ENCODE measurements at places on chromosomes 4 and X.

DNA sequence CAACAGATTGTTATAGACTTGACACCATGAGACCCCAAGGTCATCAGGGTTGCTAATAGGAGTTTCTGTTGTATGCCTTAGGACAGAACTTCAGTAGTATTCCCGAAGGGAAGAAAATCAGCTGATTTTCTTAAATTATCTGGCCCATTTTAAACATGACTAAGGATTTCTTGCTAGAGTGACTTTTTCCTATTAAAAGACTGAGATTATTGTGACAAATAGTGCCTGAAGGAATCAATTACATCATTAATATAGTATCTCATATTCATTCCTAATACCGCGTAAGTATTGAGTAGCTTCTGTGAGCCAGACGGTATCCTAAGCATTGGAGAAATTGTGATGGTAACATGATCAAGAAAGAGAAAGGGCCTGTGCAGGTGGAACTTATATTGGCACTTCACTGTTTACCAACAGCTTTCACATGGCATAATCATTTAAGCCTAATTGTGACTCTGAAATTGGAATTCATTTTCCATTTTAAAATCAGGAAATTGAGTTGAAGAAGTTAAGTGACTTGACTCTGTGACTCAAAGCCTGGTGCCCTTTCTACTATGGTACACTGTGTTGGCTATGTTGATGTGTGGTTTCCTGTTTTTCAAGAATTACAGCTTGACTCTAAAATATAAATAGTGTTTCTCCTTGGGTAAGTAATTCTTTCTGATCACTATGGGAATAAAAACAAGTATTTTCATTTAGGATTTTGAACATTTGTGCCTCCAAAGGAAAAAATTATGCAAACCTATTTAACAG lies 4.1 kb downstream of the AFF1 start:
- no peak for DNase-seq
- H3K27me3 ChIP-seq: no peaks in the 10 kb centered on the region

GRCh38 chrX:1502241-1502640 lies 34.7 kb downstream of the P2RY8 start:
- H3K4me3 ChIP-seq: no peak overlapping the region
- no peak for DNase-seq
- H3K36me3 ChIP-seq: no peaks in the 10 kb centered on the region
- no peak overlapping the region for H3K27ac ChIP-seq
- H3K4me1 ChIP-seq: no peaks in the 10 kb centered on the region
- H3K27me3 ChIP-seq: no peaks in the 10 kb centered on the region

DNA sequence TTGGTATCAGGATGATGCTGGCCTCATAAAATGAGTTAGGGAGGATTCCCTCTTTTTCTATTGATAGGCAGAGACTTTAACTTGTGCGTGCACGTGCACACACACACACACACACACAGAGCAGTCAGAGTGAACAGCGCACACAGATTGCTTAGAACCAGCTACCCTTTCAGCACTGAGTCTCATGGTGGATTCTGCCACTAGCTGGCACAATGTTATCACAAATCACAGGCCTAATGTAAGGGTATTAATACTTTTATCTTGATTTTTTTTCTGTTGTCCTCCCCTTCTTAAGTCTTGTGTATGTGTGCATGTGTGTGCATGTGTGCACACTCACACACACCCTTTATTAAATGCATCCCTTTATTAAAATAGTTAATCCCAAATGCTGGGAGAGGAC lies 53.2 kb downstream of the HADH start:
- H3K27ac ChIP-seq: no peak overlapping the region
- no peaks in the 10 kb centered on the region for H3K4me1 ChIP-seq
- no peaks in the 10 kb centered on the region for H3K36me3 ChIP-seq
- no peaks in the 10 kb centered on the region for H3K27me3 ChIP-seq

DNA sequence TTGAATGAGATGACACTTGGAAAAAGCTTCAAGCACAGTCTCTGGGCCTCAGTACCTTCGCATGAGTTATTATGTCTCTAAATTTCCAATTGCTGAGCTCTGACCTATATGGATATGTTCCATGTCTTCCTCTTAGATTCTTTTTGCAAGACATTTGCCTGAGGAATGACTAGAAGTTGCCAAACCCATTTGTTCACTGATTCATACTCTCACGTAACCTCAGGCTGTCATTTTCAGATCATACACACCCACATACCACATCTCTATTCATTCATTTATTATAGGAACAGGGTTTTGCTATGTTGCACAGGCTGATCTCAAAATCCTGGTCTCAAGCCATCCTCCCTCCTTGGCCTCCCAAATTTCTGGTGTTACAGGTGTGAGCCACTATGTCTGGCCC lies 2137.1 kb upstream of the TENM3 start:
- H3K36me3 ChIP-seq: no peaks in the 10 kb centered on the region
- H3K27ac ChIP-seq: no peak overlapping the region
- no peaks in the 10 kb centered on the region for H3K4me1 ChIP-seq
- no peak for DNase-seq
- no peaks in the 10 kb centered on the region for H3K27me3 ChIP-seq
- H3K4me3 ChIP-seq: no peak overlapping the region

- H3K4me3 ChIP-seq: no peak overlapping the region
- no peaks in the 10 kb centered on the region for H3K36me3 ChIP-seq
- no peak overlapping the region for H3K27ac ChIP-seq
- H3K27me3 ChIP-seq: no peaks in the 10 kb centered on the region
- no peaks in the 10 kb centered on the region for H3K4me1 ChIP-seq
Measured at GRCh38 chr4:39305912-39306677, 60.1 kb downstream of the RFC1 start.

DNA sequence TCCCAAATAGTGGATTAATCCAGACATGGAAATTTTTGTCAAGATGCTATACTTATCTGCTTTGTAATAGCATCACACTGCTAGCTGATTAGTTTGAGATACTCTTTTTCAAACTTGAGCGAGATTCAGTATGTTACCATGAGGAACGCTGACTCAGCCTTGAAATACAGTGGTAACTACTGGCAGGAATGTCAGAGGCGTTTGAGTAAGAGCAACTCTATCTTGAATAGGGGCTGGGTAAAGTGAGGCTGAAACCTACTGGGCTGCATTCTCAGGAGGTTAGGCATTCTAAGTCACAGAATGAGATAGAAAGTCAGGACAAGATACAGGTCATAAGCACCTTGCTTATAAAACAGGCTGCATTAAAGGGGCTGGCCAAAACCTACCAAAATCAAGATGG lies 2519.6 kb downstream of the ARAP2 start:
- no peaks in the 10 kb centered on the region for H3K27me3 ChIP-seq
- H3K4me1 ChIP-seq: no peaks in the 10 kb centered on the region
- no peak overlapping the region for H3K4me3 ChIP-seq
- DNase-seq: no peak
- no peak overlapping the region for H3K27ac ChIP-seq

DNA sequence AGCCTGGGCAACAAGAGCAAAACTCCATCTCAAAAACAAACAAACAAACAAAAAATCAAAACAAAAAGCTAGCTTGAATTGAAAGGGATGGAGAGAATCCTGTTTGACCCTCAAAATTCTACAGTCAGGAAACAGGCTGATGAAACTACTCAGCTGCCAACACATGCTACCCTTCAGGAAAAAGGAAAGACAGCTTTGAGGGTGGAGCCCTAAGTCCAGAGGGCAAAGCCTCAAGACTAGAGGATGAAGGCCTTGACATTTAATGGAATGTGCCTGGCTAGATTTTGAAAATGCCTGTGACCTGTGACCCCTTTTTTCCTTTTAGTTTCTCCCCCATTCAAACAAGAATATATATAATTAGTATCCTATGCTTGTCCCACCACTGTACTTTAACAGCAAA lies 27.1 kb downstream of the MORC4 start:
- no peaks in the 10 kb centered on the region for H3K4me1 ChIP-seq
- DNase-seq: no peak
- no peak overlapping the region for H3K27ac ChIP-seq
- H3K36me3 ChIP-seq: no peaks in the 10 kb centered on the region
- no peaks in the 10 kb centered on the region for H3K27me3 ChIP-seq
- H3K4me3 ChIP-seq: no peak overlapping the region

- no peak overlapping the region for H3K27ac ChIP-seq
- no peaks in the 10 kb centered on the region for H3K27me3 ChIP-seq
Measured at GRCh38 chrX:13194291-13195103, 125.4 kb downstream of the ATXN3L start.

GRCh38 chr4:124132161-124132560 lies 580.4 kb downstream of the ANKRD50 start:
- no peaks in the 10 kb centered on the region for H3K36me3 ChIP-seq
- no peak overlapping the region for H3K27ac ChIP-seq
- no peaks in the 10 kb centered on the region for H3K4me1 ChIP-seq
- no peak overlapping the region for H3K4me3 ChIP-seq
- H3K27me3 ChIP-seq: no peaks in the 10 kb centered on the region
- no peak for DNase-seq

- DNase-seq: no peak
- no peaks in the 10 kb centered on the region for H3K4me1 ChIP-seq
- H3K4me3 ChIP-seq: no peak overlapping the region
- no peak overlapping the region for H3K27ac ChIP-seq
- H3K27me3 ChIP-seq: no peaks in the 10 kb centered on the region
Measured at GRCh38 chrX:122945328-122945727, 238.8 kb upstream of the GRIA3 start.

- peaks cover 7% of the 10 kb centered on the region for H3K4me1 ChIP-seq
- H3K4me3 ChIP-seq: no peak overlapping the region
- no peaks in the 10 kb centered on the region for H3K27me3 ChIP-seq
- peak overlapping the region; percentile 9 for H3K27ac ChIP-seq
Measured at GRCh38 chr4:27005905-27006590, 145.4 kb downstream of the STIM2 start.

GRCh38 chrX:84118315-84118714 lies 69.7 kb downstream of the RPS6KA6 start:
- no peak overlapping the region for H3K27ac ChIP-seq
- no peaks in the 10 kb centered on the region for H3K4me1 ChIP-seq
- H3K27me3 ChIP-seq: no peaks in the 10 kb centered on the region
- DNase-seq: no peak
- no peaks in the 10 kb centered on the region for H3K36me3 ChIP-seq
- H3K4me3 ChIP-seq: no peak overlapping the region

GRCh38 chr4:7381221-7381889 lies 53.4 kb downstream of the PSAPL1 start:
- no peaks in the 10 kb centered on the region for H3K27me3 ChIP-seq
- H3K27ac ChIP-seq: no peak overlapping the region
- no peak for DNase-seq
- no peak overlapping the region for H3K4me3 ChIP-seq
- peaks cover 6% of the 10 kb centered on the region for H3K4me1 ChIP-seq

- H3K4me3 ChIP-seq: no peak overlapping the region
- DNase-seq: no peak
- H3K36me3 ChIP-seq: peaks cover 8% of the 10 kb centered on the region
- H3K27me3 ChIP-seq: no peaks in the 10 kb centered on the region
Measured at GRCh38 chr4:2642968-2643367, 106.5 kb downstream of the FAM193A start.

DNA sequence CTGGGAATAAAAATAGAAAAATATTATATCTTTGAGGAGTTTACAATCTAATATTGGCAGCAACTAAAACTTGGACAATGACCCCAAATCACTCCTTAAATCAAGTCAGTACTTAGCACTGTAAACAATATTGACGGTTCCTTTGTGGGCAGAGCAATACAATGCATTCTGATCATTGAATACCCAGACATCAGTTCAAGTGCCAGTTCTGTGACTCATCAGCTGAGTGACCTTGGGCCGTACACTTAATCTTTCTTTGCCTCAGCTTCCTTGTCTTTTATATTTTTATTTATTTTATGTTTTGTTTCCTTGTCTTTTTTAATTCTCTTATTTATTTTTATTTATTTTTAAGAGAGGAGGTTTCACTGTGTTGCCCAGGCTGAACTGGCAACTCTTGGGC lies 112.2 kb upstream of the ANXA3 start:
- no peak overlapping the region for H3K27ac ChIP-seq
- no peaks in the 10 kb centered on the region for H3K4me1 ChIP-seq
- no peaks in the 10 kb centered on the region for H3K36me3 ChIP-seq
- DNase-seq: no peak

DNA sequence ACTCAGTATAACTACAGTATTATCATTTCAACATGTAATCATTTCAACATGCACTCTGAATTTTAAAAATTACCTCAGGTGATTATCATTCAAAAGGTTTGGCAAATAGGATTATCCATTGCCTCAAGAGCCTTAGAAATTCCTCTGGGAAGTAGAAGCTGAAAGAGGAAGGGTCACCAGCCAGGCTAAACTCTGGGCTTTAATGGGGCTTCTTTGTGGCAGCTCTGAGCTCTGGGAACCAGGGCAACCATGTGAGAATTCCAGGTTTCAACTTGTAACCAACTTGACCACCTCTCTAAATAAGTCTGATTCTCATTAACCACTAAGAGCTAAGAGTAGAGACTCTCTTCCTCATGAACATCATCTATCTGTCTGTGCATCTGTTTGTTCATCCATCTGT lies 117.2 kb upstream of the MED14 start:
- H3K27ac ChIP-seq: no peak overlapping the region
- H3K4me3 ChIP-seq: no peak overlapping the region
- DNase-seq: no peak

GRCh38 chr4:82223715-82224114 lies 150.1 kb downstream of the HNRNPD start:
- no peaks in the 10 kb centered on the region for H3K4me1 ChIP-seq
- H3K27ac ChIP-seq: no peak overlapping the region
- H3K36me3 ChIP-seq: no peaks in the 10 kb centered on the region
- no peaks in the 10 kb centered on the region for H3K27me3 ChIP-seq

DNA sequence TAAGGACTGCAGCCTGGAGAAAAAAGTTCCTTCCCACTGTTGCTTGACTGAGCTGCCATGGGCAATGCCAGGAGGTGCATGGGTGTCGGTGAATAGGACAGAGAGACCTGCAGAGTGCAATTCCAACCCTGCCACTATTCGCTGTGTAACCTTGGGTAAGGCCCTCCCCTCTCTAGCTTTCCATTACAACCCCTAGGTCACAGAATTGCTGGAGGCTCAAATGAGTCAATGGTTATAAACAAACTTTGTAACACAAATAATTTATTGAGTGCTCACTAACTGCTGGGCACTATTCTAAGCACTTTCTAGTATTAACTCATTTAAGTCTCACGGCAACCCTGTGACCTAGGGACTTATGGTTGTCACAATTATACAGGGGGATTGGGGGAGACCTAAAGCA lies 37.8 kb downstream of the PJA1 start:
- H3K27ac ChIP-seq: no peak overlapping the region
- H3K4me1 ChIP-seq: no peaks in the 10 kb centered on the region
- no peak overlapping the region for H3K4me3 ChIP-seq
- DNase-seq: no peak

DNA sequence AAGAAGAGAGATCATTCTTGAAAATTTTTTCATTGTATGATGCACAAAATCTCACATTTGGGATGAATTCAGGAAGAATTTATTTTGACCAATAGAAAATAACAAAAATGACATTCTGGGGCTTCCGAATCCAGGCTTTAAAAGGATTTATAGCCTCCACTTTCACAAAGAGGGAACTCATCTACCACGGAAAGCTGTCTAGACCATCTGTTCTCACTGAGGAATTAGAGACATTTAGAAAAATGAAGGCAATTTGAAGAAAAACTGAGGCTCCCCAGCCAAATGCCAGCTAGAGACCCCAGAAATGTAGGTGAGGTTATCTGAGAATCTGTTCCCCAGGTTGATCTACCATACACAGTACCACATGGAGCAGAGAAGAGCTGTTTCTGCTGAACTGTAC lies 464.3 kb downstream of the TMA16 start:
- H3K36me3 ChIP-seq: no peaks in the 10 kb centered on the region
- no peak overlapping the region for H3K4me3 ChIP-seq
- H3K27me3 ChIP-seq: no peaks in the 10 kb centered on the region
- H3K4me1 ChIP-seq: no peaks in the 10 kb centered on the region
- DNase-seq: no peak
- no peak overlapping the region for H3K27ac ChIP-seq

Data from prostate gland (tissue), 2 donors.